ENCODE measurements at places on chromosomes 13 and 19.

GRCh38 chr13:103194871-103195270 is 128.7 kb upstream of the SLC10A2 start:
- DNase-seq, result no peak

- DNase-seq, result peak; percentile 98
Observed at GRCh38 chr13:50161052-50161451, 145.8 kb downstream of the KCNRG start.

- no peak for DNase-seq
Observed at GRCh38 chr13:107209824-107210722, 642.1 kb upstream of the ARGLU1 start.

- no peak for DNase-seq
Observed at GRCh38 chr13:76503291-76503690, 382.9 kb downstream of the KCTD12 start.

GRCh38 chr13:42334329-42334706 is 62.4 kb downstream of the AKAP11 start:
- no peak for DNase-seq

DNA sequence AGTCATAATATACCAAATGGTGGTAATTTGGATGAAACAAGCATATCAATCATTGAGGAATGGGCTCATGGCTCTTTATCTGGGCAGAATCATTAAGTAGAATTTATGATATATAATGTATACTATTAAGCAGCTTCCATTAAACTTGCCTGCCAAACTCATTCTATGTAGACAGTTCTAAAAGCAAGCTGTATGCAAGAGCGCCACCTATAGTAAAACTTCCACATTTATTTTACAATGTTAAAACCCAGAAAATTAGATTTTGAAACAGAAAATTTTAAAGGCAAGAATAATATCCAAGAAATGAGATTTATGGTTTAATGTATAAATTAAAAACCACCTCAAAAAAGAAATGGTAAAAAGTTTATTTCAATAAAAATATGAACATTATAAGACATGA is 161.5 kb downstream of the MZT1 start:
- DNase-seq, result peak; percentile 63

- DNase-seq, result no peak
Observed at GRCh38 chr13:110907951-110908898, 6.6 kb downstream of the ANKRD10 start.

DNA sequence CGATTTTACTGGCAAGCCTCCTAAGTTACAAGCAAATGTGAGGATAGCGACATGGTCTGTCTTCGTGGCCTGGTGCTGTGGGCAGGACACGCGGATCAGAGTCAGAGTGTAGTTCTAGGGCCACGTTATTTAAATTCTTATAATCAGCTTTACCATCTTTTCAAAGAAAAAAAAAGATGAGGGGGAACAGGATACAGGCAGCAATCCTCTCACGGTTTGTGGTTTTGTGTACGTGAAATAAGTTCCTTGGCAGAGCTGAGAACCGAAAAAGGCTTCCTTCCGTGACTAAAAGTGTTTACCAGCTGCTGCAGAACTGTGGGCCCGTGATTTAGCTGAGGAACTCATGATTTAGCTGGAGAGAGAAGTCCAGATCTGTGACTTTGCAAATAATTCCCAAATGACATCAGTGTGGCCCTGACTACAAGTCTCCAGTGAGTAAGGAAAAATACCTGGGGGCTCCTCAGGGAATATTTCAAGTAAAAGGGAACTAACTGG is 27.2 kb downstream of the RCBTB2 start:
- DNase-seq, result peak; percentile 36

GRCh38 chr13:36880961-36881360 is 39.1 kb downstream of the SMAD9 start:
- DNase-seq, result no peak

DNA sequence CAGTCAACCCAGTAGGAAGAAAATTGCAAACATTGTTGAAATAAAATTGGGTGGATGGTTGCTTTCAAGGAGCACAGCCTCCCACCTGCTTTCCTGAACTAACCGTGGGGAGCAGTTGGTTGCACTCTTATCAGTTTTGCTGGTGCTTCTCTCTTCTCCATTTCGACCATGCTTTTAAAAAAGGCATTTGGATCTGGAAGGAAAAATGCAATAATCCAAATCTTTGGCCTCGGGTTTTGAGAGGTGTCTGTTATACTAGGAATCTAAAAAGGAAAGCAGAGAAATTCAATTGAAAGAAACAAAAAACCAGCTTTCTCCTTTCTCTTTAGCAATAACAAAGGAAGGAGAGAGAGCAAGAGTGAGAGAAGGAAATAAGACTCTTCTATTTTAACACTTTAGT is 113.6 kb upstream of the ARGLU1 start:
- DNase-seq, result no peak

- no peak for DNase-seq
Observed at GRCh38 chr19:19276386-19276785, 3.3 kb upstream of the TM6SF2 start.

DNA sequence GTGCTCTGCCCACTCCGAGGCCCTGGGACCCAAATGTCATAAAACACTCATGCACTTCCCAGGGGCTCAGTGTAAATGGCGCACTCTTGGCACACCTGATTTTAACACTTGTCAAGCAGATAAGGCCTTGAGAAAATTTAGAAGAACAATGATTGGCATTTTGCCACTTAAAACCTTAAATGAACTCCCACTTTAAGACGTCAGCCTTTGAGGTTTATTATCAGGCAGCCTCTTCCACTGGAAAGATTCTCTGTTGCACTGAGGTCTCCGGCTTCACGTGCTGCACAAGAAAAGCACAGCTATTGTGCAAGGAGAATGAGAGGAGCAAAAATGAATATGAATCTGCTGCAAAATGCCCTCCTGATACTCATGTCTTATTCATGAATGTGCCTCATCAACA is 38.5 kb upstream of the ATP11A start:
- peak; percentile 91 for DNase-seq
